NCI-H774 (cell line): ENCODE measurements at places on chromosomes 5 and 9.

GRCh38 chr9:95887926-95888497, 12.5 kb downstream of the ERCC6L2 start:
- no peak for DNase-seq

- DNase-seq = no peak
Observed at GRCh38 chr5:110371011-110371724, 355.3 kb downstream of the TMEM232 start.

DNA sequence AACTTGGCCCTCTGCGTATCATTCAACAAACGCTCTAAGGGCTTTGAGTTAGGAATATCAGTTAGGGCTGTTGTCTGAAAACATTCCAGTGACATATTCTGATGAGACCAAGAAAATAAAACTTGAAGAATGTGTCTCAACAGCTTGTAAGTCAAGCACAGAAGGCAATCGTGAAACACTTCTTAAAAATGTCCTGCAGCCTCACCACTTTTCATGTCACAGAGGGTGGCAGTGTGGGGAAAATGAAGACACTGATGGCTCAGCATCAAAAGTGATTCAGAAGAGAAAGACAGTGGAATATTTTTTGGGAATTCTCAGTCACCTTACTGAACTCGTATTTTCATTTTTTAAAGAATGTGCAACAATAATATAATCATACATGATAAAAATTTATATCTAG, 247.3 kb downstream of the CTNND2 start:
- no peak for DNase-seq

DNA sequence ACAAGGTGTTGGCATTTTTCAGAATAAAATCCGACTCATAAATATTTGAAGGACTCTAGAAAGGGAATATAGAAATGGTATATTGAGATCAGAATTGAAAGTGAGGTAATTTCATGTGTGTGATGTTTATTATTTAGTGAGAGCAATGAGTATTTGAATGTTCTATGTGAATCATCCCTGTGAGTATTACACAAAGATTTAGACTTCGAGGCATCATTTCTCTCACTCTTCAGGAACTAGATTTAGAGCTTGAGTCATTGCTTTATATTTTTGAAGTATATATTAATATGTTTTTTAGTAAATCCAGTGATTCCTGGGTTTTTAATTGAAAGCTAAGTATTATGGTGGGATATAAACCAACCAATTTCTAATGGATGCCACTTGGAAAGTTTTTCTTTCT, 91.2 kb downstream of the RAB3C start:
- no peak for DNase-seq

DNA sequence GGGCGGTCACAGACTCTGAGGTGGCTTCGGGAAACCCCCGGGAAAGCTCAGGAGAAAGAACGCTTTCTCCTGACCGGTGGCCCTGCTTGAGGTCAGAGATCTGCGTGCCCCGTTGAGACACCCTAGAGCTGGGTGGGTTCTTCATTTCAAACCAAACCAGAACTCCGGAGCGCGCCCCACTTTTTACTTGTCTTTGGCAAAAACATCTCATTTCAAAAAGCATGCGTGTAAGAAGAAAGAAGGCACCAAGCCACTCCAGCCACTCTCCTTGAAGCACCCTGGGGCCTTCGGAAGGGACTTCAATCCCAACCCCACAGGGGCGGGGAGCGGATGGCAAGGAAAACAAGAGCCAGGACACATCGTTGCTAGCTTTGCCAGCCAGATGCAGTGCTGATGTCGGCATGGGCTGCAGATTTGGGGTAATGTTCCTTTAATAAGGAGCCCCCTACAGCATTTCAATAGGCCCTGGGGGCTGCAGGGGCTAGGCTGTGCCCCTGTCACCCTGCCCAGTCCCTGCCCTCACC, 171.7 kb downstream of the ERCC6L2 start:
- DNase-seq = no peak

GRCh38 chr9:73137914-73138313, 13.8 kb upstream of the ANXA1 start:
- no peak for DNase-seq

DNA sequence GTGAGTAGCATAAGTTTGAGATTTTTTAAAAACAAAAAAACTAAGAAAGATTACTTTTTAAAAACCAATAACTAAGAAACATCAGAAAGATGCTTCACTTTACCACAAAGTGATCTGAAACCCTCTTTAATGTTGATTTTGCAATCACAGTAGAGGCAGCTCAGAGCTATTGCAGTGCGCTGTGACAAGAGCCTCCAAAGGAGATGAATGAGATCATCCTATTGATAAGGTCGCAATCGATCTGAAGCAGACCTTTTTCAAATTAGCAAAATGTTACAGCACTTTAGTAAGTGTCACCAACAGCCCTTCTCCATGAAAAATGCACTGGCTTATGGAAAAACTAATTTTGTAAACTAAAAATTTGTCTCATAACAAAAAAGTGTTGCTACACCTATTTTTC, 284.6 kb upstream of the EFNA5 start:
- no peak for DNase-seq

DNA sequence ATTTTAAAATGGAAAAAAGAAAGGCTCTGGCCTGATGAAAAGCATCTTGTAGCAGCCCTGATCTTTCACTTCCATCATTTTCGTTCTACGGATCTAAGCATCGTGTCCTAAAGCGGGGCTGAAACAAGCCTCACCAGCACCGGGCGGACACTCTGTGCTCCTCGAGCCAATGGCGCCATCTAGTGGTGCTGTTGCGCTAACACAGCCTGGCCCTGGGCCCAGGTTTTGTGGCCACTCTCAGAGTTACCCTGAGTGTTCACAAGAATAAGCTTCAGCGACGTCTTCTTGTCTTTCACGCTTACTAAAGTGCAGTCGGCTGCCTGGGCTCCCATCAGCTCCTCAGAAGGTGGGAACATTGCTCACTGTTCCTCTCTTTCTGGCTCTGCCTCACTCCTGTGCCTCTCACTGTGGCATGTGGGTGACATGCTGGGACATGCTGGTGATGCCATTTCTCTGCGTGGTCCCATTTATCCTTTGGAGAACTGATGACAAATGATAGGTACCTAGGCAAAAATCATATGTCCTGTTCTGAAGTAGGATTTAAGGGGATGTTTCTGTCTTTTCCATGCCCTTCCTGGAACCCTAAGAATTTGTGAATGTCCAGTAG, 32.7 kb downstream of the DMRT3 start:
- DNase-seq = peak; percentile 70

- DNase-seq = no peak
Observed at GRCh38 chr9:123419091-123419490, 63.1 kb downstream of the CRB2 start.

GRCh38 chr9:21615446-21615845, 133.3 kb upstream of the IFNE start:
- DNase-seq = no peak

- peak; percentile 49 for DNase-seq
Observed at GRCh38 chr9:121222524-121223171, 21.0 kb upstream of the RAB14 start.
